Hepatocyte (in vitro differentiated cells): ENCODE measurements at places on chromosomes 6 and 20.

DNA sequence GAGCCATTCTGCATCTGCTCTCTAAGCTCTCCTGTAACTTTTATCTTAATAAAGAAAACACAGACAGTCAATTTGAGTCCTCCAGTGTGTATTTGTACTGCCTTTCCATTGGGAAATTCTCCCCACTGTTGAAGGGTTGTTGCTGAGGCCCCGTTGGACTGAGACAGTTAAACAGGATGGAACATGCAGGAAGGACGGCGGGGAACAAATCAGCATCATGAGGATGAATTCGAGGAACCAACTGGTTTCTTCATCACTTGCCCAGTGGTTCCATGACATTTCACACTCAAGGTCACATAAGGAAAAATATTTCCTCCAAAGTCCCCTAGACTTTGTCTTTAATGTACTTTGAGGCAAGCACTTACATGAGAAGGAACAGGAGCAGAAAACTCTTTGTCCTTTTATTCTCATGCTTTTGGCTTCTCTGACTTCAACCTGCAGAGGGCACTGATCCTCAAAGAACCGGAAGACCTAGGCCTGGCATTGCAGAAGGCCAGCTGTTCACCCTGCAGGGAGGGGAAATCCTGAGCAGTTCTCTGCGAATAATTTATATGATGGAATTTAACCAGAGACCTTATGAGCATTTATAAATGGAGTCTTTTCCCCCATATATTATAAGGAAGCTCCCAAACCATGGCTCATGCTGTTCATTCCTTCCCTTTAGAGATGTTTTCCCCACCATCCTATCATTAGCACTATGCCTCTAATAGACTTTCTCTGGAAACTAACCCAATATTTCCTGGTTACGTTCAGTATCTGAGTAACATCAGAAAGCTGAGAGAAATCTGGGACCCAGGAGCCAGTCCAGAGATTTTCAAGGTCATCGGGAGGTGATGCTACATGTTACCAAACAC lies 55.2 kb upstream of the ADGRF1 start:
- DNase-seq: peak; percentile 87

DNA sequence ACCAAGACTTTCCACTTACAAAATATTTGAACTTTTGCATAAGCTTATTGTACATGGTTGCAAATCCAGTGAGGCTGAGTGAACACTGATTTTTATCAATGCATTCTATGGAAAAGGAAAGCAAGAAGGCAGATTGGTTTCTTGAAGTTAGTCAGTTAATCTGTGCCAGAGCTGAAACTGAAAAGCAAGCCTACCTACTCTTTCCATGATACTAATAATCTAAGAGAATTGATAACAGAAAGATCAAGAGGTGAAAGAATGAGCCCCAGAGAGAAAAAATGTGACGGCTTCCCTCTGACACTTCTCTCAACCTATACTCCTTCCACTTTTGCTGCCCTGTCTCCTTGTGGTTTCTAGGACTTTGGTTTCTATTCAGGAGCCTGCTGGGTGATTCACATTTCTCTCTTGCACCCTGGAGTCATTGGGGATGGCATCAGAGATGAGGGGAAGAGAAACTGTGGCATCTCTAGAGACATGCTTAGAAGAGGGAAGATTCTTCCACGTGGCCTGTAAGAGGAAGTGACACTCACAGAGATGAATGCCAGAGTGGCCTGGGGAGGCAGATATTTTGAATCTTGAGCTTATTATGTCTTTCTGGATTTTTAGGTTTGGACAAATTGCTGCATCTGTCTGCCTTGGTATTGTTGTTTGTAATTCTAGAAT lies 158.6 kb upstream of the RIMS1 start:
- no peak for DNase-seq

- no peak for DNase-seq
Observed at GRCh38 chr20:36066777-36067176, 87.8 kb upstream of the EPB41L1 start.

DNA sequence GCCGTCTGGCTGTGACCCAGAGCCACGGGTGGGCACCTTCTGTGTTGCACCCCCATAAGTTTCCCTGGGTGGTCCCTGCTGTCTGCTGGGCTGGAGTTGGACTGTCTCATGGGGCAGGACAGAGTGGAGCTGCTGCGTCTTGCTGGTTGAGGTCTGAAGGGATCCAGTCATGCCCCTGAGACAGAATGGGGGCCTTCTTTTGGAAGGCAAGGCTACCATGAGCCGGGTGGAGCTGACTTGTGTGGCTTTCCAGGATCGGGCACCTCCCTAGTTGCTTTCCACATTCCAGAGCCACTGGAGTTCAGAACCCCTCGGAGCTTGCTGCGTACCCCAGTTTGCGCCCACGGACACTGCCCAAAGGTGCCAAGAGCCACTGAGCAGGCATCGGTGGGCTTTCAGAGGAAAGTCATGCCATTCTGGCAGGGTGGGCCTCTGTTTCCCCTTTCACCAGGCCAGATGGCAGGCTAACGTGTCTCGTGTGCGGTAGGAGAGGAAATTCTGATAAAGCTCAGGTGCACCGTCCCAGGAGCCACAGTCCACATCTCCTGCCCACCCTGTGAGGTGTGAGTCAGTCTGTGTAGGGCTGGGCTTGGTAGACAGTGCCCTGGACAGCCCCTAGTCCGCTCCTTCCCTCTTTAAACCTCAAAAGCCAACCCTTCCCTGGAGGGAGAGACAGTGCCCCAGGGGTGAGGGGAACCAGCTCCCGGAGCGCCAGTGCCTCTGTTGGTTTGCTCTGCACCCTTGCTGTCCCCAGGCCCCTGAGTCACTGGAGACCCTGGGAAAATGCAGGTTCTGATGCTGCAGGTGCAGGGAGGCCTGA lies 125.3 kb downstream of the SYCP2 start:
- no peak for DNase-seq

- DNase-seq: no peak
Observed at GRCh38 chr20:19110881-19111460, 101.5 kb upstream of the SLC24A3 start.

- DNase-seq: no peak
Observed at GRCh38 chr20:25464501-25465242, 57.2 kb downstream of the GINS1 start.

- DNase-seq: no peak
Observed at GRCh38 chr6:7454696-7455358, 65.2 kb downstream of the RIOK1 start.

GRCh38 chr6:137927777-137928218 lies 60.7 kb downstream of the TNFAIP3 start:
- DNase-seq: no peak

DNA sequence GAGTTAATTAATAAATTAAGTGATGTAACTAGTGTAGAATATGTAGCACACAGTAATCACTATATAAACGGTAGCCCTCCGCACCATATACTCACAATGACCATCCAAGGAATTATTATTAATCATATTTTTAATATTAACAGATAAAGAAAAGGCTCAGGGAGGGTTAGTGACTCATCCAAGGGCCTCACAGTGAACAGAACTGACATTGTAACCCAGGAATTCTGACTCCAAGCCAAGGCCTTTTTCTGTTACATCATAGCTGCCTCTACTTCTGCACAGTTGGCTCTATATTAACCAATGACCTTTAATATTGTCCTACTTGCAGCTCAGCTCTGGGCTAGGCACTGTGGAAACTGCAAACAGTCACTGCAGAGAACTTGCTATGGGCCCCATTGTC lies 117.5 kb upstream of the SIRPG start:
- no peak for DNase-seq

- DNase-seq: peak; percentile 43
Observed at GRCh38 chr20:37417617-37418467, 71.9 kb downstream of the SRC start.

DNA sequence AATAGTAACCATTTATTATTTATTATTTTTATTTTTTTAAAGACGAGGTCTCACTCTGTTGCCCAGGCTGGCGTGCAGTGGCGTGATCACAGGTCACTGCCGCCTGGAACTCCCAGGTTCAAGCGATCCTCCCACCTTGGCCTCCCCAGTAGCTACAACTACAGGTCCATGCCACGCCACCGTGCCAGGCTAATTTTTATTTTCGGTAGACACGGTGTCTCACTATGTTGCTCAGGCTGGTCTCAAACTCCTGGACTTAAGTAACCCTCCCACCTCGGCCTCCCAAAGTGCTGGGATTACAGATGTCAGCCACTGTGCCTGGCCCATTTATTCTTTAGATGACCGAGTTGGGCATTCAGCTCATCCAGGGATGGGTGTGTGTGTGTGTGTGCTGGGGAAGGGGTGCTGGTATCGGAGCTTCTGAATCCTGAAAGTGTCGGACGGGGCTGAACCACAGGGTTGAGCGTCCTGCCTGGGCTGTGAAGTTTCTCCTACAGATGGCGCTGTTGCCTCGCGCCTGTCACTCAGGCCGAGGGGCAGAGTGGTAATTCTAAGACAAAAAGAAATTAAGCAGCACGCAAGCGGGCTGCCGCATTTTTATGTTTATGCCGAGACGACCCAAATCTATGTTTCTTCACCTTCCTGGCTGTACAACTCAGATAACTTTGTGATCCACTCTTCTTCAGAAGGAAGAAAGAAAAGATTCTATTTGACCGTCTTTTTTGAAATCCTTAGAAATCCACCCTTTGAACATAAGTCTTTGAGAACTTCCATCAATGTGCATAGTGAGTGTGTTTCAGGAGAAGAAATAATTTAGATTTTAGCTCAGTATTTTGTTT lies 252.8 kb downstream of the CDH26 start:
- peak; percentile 73 for DNase-seq

DNA sequence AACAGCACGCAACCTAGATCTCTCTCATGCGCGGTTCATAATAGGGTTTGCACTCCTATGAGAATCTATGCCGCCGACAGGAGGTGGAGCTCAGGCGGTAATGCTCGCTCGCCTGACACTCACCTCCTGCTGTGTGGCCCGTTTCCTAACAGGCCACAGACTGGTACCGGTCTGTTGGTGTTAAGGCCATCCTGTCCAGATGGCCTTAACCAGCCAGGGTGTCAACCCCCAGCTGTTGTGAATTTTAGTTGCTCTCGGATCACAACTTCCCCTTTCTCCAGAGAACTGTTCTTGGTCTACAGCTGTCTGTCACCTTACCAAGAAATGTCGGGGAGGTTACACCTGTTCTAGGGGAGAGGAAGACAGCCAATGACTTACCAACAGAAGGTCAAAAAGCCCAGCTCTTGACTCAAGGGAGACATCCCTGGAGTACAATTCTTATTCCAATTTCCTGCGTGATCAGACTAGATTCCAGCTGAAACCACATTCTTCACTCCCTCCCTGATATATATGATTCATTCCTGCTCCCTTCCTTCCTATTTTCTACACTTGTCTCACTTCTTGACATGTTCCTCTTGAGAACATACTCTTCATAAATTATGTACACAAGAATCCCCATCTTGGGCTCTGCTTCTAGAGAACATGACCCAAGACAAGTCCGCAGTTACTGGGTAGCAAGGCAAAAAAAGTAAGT lies 23.1 kb upstream of the DNAAF9 start:
- no peak for DNase-seq

GRCh38 chr20:21270806-21271205 lies 32.3 kb upstream of the XRN2 start:
- DNase-seq: no peak

DNA sequence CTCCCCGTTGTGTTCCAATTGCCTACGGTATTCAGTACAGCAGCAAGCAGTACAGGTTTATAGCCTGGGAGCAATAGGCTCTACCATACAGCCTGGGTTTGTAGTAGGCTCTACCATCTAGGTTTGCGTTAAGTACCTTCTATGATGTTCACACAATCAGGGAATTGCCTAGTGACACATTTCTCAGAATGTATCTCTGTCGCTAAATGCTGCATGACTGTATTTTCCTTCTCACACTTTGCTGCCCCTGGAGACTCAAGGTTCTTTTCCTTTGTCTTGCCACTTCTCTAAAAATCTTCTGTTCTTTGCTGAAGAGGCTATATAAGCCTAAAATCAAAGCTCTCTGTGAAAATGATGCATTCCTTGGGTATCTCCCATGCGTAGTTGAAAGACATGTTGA lies 241.9 kb downstream of the CD83 start:
- no peak for DNase-seq

DNA sequence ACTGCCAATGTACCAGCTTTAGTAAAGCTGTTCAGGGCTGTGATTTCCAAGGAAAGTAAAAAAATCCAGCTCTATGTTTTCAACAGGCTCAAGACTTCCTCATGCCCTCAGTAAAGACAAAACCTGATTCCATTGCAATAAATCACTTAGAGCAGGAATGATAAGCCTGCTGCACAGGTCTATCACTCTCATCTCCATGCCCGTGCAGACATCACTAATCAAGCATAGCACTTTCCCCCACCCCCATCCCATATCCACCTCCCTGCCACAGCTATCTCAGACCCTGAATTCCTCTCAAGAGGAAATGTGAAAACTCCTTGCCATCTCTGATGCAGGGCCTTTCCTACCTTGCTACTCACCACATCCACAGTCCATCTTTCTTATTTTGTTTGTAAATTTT lies 554.9 kb downstream of the MAFB start:
- no peak for DNase-seq

DNA sequence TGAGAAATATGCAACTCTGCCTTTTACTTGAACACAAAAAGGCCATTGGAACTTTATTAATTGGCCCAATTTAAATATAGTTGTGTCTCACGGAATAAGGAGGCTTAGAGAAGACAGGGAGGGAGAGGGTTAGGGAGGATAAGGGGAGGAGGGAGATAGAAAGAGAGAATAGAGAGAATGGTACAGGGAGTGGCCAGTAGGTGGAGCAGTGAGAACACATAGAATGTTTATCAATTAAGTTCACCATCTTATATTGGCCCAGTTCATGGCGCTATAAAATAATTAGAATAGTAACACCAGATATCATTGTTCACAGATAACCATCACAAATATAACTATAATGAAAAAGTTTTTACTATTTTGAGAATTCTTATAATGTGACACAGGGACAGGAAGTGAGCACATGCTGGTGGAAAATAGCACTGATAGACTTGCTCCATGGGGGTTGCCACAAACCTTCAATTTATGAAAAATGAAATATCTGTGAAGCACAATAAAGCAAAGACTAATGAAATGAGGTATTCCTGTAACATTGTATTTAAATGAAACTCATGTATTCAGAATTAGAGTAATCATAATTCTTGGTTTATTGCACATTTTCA lies 374.1 kb upstream of the MANEA start:
- DNase-seq: peak; percentile 71

DNA sequence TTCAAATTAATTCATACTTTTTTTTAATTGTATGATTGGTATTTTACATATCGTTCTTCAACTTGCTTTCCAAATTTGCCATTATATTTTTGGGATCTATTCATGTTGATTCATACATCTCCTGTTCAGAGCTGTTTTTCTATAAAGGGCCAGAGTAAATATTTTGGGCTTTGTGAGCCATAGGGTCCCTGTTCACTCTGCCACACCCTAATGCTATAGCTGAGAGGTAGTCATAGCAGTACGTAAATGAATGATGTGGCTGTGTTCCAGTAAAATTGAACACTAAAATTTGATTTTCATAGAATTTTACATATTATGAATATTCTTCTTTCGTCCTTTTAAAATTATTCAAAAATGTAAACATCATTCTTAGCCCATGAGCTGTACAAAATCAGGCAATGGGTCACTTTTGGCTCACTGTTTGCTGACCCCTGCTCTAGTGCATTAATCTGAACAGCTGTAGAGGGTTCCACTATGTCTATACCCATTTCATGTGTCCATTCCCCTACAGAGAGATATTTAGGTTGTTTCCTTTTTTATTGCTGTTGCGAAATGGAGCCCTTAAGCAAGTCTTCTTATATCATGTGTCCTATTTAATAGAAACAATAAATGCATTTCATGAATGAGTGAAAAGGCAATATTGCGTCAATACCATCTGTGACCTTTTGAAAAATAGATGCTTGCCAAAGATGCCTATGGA lies 136.4 kb upstream of the SALL4 start:
- DNase-seq: no peak
